ENCODE measurements at places on chromosomes 16 and 17.

GRCh38 chr17:66507103-66507923 is 204.9 kb downstream of the PRKCA start:
- DNase-seq = no peak

DNA sequence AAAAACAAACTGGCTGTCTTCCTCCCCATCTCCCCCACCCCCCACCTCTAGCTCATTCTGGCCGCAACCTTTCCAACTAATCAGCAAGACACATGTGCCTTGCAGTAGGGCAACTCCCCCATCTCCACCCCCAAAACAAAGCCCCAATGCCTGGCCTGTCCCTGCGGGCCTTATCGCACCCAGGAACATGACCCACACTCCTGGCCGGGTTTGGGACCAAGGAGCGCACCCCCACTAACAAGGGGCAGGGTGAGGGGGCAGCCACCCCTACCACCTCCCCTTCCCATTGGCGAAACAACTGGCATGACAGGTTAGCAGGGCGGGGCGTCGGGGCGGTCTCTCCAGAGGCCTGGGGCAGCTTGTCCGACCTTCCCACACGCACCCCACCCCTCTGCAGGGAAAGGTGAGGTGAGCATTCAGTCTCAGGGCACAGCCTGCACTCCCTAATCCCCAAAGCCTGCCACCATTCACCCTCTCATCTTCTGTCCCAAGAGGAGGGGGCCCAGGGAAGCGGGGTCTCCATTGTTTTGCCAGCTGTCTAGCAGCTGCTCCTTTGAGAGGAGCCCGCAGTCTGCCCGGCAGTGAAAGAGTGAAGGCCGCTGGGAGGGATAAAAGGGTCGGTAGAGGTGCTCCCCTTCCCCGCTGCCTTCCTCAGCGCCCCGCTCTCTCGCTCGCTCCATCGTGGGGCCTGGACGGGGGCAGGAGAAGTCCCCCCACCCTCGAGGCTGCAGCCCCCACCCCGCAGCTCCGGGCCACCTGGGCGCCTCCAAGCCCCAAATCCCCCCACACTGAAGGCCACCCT is 765 bp downstream of the MYO18A start:
- peak; percentile 51 for DNase-seq

GRCh38 chr17:31321481-31321880 is at the start of gene EVI2A:
EVI2A (minus strand) TSS chr17:31321622; CDS start chr17:31319013, 2,609 bp downstream.
- DNase-seq = no peak

- DNase-seq = no peak
These were observed 223.9 kb downstream of the WWOX start for GRCh38 chr16:78323315-78323714.

GRCh38 chr16:53502331-53503269 is at the start of gene AKTIP:
AKTIP (minus strand) TSS chr16:53503209; CDS start chr16:53500259, 2,950 bp downstream.
- DNase-seq = peak; percentile 63
